Stimulated activated naive CD8-positive, alpha-beta T cell treated with anti-CD3 and anti-CD28 coated beads, Interleukin-15, amount 100 ng/mL, for 72 hours (primary cell): ENCODE measurements at places on chromosomes 7 and 10.

DNA sequence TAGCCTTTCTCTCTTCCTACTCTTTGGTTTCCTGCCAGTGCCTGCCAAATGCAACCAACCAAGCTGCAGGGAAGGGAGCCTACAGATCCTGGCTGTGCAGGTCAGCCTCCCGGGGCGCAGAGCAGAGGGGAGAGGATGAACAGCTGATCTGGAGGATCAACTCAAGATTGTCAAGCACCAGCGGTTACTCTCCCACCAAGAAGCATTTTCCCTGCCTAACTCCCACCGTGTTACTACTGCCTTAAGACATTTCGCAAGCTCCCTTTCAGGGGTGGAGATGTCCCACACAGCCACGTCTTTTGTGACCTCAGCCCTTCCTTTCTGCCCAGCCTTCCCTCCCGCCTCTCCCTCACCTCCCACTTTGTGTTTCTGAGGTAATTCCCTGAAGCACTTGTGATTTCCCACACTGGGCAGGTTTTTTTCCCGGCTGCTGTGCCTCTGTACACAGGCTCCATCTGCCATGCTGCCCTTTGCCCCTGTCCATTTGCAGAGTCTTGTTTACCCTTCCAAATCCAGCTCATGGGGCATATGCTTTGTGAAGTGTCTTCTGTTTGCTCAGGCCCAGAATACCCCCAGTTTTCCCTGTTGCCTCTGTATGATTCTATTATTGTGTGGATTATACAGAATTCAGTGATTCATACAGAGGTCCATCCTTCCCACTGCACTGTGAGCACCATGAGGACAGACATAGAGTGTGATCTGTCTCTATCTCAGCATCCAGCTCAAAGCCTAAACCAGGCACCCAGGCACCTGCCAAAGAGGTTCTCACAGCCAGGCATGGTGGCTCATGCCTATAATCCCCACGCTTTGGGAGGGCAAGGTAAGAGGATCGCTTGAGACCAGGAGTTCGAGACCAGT is 40.9 kb upstream of the PAPSS2 start:
- DNase-seq: no peak

DNA sequence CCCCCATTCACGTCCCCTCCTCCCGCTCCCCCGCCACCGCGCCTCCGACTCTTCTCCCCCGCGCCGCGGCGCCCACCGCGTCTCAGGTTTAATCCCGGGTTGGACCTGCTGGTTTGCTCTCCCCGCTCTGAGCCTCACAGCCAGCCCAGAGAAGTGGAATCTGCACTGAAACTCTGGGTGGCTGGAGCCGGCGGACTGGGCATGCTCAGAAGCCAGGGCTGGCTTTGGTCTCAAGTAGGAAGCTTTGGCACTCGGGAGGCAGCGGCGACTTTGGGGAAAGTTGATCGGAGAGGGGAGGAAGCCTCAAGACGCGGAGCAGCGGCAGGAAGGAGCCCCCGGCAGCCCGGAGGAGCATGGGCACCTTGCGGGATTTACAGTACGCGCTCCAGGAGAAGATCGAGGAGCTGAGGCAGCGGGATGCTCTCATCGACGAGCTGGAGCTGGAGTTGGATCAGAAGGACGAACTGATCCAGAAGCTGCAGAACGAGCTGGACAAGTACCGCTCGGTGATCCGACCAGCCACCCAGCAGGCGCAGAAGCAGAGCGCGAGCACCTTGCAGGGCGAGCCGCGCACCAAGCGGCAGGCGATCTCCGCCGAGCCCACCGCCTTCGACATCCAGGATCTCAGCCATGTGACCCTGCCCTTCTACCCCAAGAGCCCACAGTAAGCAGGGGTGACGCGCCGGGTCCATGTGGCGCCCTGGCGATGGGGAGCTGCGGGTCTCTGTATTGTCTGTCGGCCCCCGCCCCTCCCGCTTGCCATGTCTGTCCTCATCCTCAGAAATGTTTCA is at the start of gene PRKG1:
PRKG1 (plus strand) TSS at position 250 of the 791 bp plus-strand sequence.
- DNase-seq: no peak

- DNase-seq: no peak
Observed at GRCh38 chr7:18222636-18223035, 195.0 kb upstream of the PRPS1L1 start.

- DNase-seq: no peak
Observed at GRCh38 chr7:38942431-38943051, 33.5 kb upstream of the VPS41 start.

GRCh38 chr7:99842926-99843325 is 15.1 kb downstream of the CYP3A43 start:
- no peak for DNase-seq

DNA sequence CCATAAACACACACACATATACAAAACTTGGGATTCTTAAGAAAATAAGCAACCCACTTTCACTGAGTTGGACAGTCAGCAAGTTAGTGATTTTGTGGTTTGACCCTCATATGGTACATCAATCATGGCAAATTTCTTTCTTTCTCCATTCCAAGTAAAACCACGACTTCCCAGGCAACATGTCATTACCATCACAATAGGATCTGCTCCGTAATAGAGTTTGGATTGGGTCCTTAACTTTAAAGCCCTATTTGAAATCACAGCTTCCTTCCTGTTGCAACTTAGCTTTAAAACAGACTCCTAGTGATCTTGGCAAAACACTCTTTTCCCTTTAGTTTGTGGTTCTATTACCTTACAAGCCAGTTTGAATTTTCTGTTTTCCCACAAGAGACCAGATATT is 483.6 kb downstream of the INHBA start:
- no peak for DNase-seq

GRCh38 chr10:103458720-103459119 is at the start of gene CALHM1:
Gene CALHM1 (minus strand): TSS chr10:103458900. CDS start chr10:103458751, 149 bp downstream.
- DNase-seq: no peak

GRCh38 chr10:74669210-74669609 is 157.2 kb upstream of the KAT6B start:
- no peak for DNase-seq

DNA sequence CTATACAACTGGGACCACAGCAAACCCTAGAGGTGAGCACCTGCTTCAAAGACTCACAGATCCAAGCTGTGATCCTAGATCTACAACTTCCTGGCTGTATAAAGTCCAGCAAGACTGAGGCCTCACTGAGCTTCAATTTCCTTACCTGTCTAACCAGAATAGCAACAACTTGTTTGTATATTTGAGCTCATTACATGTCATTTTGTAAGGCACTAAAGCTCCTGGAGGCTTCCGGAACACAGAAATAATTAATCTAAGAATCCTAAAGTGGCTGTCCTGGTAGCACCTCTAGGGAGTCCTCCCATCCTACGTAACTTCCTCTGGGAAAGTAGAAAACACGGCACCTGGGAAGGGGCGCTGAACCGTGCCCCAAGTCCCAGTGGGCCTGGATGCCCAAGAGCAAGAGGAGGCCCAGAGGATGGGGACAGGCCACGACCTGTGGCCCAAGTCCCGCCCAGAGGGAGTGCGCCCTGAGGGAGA is 39.4 kb downstream of the HK1 start:
- DNase-seq: no peak

GRCh38 chr7:110386006-110386405 is 704.9 kb upstream of the LRRN3 start:
- DNase-seq: no peak

GRCh38 chr10:100037758-100038315 is 28.1 kb upstream of the DNMBP start:
- DNase-seq: no peak

- DNase-seq: no peak
Observed at GRCh38 chr10:69090685-69091084, 2.8 kb downstream of the SRGN start.

DNA sequence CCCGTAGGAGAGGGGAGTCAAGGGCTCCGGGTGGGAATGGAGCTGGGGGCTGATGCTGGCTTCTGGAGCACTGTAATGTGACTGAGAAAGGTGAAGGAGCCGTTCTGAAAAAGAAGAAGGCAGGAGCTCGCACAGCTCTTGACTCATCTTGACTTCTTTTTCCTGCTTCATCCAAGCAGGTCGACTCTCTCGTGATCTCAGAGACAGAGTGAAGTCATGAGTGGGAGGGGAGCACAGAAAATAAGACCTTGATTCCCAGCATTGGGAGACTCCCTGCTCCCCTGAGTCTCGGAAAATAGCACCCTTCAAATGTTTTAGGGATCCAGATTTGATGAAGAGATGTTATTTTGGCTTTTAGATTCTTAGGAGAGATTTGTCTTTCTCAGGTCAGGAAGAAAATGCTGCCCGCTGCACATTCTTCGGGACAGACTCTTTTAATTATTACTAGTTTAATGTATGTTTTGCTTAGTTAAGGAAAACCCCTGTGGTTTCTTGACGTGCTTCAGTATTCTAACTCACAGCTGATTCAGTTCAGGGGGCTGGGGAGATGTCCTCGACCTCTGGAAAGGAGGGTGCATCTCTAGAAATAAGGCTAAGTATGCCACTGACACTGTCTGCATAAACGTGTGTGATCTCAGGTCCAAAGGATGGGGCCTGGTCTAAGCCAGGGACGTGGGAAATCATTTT is 34.1 kb downstream of the EGFR start:
- DNase-seq: no peak

GRCh38 chr7:105712877-105713276 is 131.6 kb upstream of the EFCAB10 start:
- no peak for DNase-seq

- no peak for DNase-seq
Observed at GRCh38 chr10:124036746-124037145, 56.7 kb downstream of the CHST15 start.

- DNase-seq: no peak
Observed at GRCh38 chr10:1369197-1369596, 313.0 kb downstream of the WDR37 start.

DNA sequence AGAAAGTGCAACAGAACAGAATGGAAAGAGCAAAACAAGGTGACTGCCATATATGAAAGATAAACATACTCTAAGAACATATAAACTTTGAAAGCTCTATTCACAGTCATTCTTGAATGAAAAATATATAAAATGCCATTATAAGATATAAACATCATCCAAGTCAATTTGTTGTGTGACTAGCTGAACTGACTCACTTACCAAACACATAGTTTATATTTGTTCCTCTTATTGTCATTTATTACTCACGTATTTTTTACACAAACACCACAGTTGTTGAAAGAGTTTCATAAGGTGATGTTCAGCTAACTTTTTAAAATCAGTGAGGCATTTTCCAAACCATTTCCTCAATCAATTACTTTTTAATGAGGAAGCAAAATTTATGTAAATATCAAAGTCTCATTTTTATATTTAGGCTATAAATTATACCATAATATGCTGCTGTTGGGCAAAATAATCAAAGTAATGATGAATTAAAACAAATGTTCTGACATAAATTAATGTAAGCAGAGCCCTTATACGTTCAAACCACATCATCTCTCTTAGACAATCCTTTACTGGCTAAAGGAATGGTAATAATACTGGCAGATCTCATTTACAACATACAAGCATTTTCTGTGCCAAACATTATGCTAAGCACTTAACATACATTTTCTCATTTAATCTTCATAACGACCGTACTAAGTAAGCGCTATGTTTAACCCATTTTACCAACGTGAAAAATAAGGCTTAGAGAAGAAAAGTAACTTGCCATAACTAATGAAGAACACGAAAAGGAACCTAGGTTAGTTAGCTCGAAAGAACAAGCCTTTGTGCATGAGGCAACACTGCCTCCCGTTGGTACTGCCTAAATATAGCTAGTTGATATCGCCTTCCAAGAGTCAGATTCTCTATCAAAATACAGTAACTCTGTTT is 7.3 kb downstream of the LRRN3 start:
- peak; percentile 65 for DNase-seq

GRCh38 chr10:43127442-43127841 is 10.8 kb upstream of the CSGALNACT2 start:
- DNase-seq: no peak

DNA sequence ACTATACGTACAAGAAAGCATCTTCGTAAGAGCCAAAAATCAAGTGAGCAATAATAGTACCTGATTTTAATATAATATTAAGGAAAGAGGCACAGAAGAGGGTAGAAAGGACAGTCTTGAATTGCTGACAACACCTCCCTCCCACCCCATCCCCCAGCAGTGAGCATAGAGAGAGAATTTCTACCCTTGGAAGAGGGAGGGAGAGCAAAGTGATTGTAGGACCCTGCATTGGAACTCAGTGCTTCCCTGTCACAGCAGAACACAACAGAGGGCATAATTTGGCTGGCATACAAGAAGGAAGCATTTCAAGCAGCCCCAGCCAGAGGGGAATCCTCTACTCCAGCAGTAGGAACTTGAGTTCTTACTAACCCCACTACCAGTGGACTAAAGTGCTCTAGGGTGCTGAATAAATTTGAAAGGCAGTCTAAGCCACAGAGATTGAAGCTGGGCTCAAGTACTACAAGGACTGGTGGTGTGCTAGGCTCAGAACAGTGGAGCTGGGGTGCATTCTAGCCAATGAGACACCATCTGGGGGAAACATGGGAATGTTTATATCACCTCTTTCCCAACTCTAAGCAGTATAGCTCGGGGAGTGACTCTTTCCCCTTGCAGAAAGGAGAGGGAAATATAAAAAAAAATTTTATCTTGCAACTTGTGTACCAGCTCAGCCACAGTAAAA is 44.2 kb downstream of the PCLO start:
- DNase-seq: no peak

DNA sequence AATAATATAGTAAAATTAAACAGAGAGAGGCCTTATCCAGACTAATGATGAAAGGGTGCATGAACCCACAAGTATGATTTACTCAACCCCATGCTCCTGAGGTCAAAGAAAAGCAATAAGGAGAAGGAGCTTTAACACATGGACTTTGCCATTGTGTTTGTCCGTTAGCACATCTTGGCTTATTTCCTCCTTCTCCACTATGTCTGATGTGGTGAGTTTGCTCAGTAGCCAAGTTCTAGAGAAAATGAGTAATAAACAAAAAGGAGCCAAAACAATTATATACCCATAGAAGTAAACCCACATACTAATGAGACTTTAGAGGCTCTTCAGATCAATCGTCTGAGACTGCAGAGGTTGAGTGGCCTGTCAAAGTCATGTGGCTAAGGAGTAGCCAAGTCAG is 26.1 kb upstream of the ADD3 start:
- DNase-seq: no peak

DNA sequence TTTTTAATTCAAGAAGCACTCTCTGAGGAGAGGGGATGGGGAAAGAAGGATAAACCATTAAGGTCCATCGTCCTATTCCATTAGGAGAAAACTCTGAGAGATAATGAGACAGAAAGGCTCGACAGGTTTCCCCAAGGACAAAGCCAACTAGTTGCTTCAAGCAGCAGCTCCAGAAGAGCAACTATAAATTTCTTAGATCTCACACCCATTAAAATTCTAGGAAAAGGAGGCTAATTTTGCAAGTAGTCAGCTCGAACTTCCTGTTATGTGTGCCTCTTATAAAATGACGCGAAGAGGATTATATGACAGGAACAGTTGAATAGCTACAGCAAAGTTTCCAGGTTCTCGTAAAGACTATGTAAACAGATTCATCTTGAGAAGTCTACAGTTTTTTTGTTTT is 52.0 kb upstream of the ST8SIA6 start:
- DNase-seq: no peak

- no peak for DNase-seq
Observed at GRCh38 chr7:34596887-34597286, 61.1 kb upstream of the NPSR1 start.
